T47D (cell line): ENCODE measurements at places on chromosomes 3 and 15.
A peak's percentile ranks its signal among the peaks of the same experiment; 100 is the strongest.

DNA sequence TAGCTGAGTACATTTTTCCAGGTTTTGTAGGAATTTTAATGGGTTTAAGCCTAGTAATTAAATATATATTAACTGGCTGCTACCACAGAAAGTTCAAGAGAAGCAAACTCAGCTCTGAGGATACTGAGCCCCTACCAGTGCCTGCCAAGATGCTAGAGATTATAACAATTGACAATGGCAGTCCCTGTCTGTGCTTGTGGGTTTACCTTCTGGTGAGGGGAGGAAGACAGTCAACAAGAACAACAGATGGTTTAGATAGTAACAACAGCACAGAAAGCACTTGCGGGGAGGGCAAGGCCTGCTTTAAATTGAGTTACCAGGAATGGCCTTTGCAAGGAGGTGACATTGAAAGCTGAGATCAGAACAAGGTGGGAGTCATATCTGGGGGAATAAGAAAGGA, 56.6 kb upstream of the ARHGEF3 start:
- DNase-seq: peak; percentile 10

- DNase-seq: no peak
Observed at GRCh38 chr3:83968356-83968755, 990.4 kb upstream of the CADM2 start.

DNA sequence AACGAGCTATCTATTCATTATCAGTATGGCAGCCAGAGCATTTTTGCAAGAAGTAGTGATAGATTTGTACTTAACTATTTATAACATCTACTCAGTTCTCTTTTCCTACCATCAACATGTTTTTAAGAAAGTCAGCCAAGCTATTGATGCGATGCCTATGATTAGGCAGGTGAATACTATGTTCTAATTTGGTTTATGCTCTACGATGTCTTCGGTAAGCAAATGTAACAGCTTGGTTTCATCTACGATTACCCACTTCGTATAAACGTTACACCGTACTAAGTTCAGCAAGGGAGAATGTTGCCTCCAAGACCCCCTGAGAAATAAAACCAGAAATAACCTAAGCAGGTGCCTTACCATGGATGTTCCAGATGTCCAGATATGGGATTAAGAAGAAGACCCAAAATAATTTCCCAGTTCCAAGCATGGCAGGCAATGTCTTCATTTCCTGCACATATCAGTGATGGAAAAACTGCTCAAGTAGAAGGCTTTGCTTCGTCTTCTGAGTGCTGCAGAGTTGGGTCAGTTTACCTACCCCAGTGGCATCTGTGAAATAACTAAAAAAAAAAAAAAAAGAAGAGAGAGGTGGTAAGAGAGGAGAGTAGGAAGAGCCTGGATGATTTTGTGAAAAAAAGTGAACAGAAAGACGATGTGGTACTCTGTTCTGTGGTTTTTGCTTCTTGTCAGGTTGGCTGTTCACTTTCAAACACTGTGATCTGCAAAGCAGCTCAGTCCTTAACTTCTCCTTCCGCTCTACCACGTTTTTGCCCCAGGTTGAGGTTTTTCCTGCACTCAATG, at the start of gene BTLA:
BTLA (minus strand) TSS at position 559 of the 798 bp plus-strand sequence; CDS start at position 445, 114 bp downstream.
- DNase-seq: no peak

DNA sequence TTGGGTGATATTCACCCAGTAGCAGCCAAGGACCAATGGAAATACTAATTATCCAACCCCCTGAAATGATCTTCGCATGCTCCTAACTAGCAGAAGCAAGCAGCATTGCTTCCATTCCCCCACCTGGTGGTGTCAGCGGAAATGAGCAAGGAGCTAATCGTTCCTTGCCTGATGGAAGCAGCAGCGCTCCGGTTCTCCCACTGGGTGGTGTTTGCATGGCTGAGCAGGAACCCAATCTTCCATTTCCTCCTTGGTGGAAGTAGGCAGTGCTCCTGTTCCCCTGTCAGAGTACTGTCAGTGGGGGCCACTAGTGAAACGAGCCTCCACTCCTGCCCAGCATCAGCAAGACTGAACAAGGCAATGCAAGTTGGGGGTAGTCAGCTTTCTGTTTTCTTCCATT, 311.5 kb downstream of the CACNA2D3 start:
- peak; percentile 69 for DNase-seq

GRCh38 chr15:57183614-57184344, 192.5 kb upstream of the CGNL1 start:
- no peak for DNase-seq
